ENCODE measurements at places on chromosomes 3 and 15.

DNA sequence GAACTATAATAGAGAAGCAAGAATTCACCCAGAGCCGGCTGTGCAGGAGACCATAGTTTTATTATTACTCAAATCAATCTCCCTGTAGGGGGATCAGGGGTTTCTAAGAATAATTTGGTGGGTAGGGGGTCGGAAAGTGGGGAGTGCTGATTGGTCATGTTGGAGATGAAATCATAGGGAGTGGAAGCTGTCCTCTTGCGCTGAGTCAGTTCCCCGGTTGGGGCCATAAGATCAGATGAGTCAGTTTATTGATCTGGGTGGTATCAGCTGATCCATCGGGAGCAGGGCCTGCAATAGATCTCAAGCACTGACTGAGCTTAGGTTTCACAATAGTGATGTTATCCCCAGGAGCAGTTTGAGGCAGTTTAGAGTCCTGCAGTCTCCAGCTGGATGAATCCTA, 97.0 kb upstream of the SNRPN start:
- DNase-seq = no peak

- no peak for DNase-seq
Measured at GRCh38 chr3:186901135-186901734, 29.1 kb upstream of the ST6GAL1 start.

GRCh38 chr15:27094235-27094634, 123.3 kb downstream of the GABRG3 start:
- no peak for DNase-seq

- no peak for DNase-seq
Measured at GRCh38 chr3:54053211-54053610, 69.1 kb upstream of the CACNA2D3 start.

DNA sequence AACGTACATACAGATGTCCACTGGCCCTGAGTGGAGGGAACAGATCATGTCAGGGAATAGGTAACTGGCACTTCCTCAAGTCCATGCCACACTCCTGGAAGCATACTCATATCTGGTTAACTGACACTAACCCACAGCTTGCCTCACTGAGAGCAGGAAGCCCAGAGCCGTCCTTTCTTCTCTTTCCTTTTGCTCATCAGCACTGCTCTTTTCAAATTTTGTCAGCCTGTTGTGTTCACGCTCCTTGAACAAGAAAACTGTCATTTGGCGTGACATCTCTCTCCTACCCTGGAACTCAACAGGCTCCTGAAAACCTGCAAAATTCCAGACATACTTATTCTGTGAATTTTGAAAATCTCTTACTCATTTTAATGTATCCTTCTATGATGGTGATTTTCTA, 360.2 kb downstream of the MAGI1 start:
- DNase-seq = no peak

GRCh38 chr15:48556159-48556897, 89.2 kb downstream of the FBN1 start:
- no peak for DNase-seq

GRCh38 chr15:52028431-52029093, 9.5 kb downstream of the MAPK6 start:
- DNase-seq = no peak

GRCh38 chr3:71492974-71493771, 90.4 kb downstream of the FOXP1 start:
- DNase-seq = no peak

DNA sequence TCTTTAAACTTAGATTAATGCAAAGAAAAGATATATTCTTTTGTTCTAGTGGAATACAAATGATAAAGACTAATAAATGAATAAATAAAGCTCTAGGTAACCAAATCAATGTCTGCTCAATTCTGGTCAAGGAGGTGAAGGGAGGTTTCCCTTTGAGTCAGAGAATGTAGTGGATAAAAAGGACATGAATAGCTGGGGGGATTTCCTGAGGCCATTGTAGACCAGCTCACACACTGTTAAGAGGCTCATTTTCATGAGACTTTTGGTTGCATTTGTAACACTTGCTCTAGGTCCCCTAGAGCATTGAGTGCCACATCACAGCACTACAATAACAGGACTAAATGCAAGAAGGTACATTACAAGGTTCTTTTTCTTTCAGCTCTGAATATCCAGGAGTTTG, 170.7 kb downstream of the TIGIT start:
- no peak for DNase-seq

GRCh38 chr3:159951540-159951939, 37.1 kb upstream of the IL12A start:
- DNase-seq = no peak

DNA sequence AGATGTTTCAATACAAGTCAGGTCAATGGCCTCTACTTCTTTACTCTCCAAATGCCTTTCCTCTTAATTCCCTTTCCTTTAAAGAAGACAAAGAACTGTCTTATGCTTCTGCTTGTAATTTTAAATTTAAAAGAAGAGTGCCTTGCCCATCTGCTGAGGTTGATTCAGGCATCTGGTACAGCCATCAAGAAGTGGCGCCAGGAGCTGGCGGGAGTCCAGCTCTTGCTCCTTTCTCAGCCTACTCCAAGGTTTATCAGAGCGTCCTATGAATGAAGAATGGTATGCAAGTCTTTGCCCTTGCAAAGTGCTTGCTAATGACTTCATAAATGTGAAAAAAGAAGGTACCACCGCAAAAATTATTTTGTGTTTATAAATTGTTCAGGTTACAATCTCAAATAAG, 294.6 kb upstream of the TGFBR2 start:
- DNase-seq = peak; percentile 5

GRCh38 chr15:28914046-28914445, 28.3 kb downstream of the APBA2 start:
- no peak for DNase-seq

DNA sequence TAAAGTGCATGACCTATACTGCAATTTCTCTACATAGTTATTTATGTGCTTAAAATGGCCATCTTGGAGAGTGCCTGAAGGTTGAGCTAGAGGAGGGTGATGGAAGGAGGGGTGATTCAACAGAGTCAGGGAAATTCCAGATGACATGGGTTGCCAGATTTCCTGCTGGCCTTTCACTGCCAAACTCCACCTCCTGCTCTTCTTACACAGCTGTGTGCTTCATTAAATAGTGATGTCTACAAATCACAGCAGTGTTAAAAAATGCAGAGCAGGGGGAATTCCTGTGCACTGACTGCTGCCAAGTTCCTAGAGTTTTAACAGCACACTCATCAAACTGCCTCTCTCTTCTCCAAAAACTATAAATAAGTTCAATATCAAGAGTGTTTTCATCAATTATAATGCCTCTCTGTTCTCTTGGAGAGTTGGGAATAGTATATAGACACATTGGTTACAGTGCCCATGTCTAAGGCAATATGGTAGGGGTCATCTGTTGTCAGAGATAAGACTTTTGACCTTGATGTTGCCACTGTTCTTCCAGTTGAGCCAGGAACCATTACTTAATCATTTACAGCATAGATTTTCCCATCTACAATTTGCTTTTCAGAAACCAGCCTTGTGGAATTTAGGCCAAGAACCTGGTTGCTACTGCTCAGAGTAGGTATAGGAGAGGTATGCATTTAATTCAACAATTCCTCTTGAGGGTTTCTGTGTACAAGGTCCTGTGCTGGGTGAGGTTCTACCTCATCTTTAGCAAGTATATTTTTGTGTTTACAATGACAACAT, 79.6 kb downstream of the TP63 start:
- DNase-seq = peak; percentile 98
